ENCODE measurements at places on chromosomes 3 and 15.

DNA sequence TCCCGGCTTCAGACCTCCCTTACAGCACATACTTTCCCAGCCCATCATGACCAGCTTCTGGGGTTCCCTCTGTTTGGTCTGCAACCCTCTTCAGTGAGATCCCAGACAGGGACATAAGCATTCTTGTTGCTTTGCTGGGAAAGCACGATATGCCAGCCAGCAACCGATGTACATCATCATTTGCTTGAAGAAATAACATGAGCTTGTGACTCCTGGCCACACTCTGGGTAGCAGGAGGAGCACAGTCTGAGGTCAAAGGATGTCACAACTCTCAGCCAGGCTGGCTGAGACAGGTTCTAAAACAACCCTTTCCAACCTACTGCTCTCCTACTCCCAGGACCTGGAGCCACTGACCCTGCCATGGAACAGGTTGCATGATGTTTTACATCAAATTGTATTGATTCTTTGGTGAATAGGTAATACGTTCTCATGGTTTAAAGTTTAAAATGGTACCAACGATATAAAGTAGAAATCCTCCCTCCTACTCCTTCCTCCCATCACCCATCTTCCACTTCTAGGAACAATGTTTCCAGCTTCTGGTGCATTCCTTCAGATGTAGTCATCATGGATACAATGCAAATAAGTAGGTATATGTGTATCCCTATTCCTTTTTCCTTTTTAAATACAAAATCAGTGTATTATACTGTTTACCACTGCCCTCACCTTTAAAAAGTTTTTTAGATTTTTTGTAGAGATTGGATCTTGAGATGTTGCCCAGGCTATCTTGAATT is 190.3 kb downstream of the OPA1 start:
- DNase-seq: no peak

DNA sequence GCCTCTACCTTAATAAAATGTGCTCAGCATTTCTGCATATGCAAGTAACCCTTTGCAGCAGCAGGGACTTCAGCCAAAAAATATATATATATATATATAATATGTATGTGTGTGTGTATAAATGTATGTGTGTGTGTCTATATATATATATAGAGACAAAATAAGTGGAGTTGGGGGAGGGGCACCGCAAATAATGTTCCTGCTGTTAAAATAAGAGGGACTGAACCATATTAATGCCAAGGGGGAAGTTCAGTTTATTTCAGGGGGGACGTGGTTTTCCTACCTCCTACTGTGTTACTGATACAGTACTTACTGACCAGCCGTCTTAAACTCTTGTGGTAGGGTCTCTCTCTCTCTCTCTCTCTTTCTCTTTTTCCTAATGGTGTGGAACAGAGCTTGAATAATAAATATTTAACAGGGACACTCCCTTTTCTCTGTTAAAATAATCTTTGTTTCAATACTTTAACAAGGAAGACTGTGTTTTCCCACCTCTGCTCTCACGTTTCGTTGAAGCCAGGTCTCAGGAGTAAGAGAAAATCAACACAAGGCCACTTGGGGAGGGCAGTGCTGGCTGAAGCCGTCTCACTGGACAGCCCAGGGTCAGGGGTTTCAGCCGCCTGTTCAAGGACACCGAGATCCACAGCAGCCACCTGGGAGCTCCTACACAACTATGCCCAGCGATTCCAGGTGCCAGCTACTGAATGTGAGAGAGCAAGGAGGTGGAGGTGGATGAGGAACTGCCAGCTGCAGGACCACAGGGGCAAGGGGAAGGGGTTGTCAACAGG is 42.8 kb upstream of the ADAMTSL3 start:
- no peak for DNase-seq

DNA sequence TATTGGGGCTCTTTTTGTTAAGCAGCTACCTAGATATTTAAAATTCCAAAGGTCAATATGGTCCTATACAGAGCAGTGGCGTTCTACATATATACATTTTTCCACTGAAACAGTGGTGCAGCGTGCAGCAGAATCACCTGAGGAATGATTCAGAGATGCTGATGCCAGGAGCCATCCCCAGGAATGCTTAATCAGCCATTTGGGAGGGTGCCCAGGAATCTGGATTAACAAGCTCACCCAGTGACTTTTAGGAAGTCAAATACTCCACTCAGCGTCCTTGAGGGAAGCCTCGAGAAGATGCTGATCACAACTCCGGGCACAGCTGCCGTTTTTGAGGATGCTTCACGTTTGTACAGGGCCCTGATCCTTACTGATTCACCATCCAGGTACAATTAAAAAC is 82.6 kb upstream of the ARHGEF3 start:
- DNase-seq: no peak

- peak; percentile 74 for DNase-seq
Measured at GRCh38 chr15:40323239-40323952, at the start of gene INAFM2. TSS of gene INAFM2 (plus strand) at chr15:40323692. CDS start at chr15:40324056, 364 bp downstream.

DNA sequence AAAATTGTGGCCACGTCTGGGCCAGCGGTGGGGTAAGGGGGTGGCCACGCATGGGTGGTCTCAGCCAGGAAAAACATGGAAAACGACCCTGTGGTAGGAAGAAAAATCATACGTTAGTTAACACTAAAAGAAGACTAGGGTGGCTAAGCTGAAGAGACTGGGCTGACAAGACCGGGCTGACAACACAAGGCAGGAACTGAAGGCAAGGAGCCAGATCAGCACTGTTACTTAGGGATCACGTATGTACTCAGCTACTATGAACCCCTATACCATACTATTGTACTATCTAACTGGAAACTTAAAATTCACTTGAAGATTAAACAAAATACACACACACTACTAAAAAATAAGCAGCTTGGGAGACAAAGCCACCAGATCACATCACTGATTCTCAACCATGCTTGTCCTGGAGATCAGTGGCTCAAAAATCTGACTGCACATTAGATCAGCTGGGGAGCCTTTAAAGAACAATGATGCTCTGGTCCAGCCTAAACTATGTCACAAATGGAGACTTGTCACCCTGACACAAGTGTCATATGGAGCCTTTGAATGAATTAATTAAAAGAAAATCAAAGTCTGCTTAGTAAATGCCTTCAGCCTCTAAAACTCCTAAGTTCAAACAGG is 442.2 kb downstream of the SHQ1 start:
- DNase-seq: no peak
